ENCODE measurements at places on chromosomes 12 and 14.
A peak's percentile ranks its signal among the peaks of the same experiment; 100 is the strongest.

DNA sequence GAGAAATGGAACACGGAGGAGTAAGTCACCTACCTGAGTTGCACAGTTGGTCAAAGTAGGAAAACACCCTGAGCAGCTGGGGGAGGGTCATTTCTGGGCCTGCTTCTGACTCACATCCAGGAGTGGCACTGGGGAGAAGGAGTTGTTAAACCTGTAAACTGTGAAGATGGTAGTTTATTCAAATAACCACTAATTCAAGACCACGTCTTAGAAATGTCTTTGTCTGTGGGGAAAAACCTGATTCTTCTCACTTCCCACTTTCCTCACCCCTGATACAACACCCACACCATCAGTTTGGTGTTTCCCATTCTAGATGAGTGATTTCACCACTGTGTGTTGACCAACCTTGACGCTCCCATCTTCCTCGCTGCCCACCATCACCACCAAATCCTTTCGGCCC is 207.1 kb downstream of the ANO4 start:
- no peak for DNase-seq

DNA sequence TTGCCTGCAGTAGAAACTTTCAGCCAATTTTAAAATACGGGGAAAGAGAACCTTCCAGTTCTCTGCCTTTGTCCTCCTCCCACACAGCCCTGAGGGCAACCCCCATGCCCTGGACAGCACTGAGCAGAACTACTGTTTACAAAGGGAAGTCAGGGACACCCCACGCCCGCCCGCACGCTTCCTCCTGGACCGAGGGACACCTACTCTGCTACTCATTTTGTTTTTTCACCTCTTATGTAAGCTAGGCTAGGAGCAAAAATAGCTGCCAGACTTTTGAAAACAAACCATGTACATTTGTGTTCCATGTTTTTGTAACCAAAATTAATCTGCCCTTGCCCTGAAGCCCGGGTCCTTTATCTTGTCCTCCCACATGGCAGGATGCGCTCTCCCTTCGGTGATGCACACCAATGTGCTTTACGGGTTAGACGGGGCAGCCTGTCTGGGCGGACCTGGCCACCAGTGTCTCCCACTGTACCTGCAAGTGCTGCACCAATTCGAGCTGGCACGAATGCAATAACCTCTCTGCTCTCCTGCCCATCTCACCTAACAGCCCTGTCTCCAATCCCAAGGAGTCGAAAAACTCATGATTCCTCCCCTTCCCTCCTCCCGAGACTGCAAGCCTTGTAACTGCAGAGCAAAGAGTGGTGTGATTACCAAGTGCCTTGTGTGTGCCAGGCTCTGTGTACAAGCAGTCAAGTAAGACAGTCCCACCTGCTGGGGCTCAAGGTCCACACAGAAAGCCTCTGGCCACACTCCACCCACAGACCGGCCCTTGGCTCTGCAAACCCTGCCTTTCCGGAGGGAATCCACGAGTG is 85.2 kb downstream of the CCDC88C start:
- DNase-seq = peak; percentile 75

GRCh38 chr14:73720636-73721035 is 6.5 kb upstream of the PNMA1 start:
- DNase-seq = no peak

DNA sequence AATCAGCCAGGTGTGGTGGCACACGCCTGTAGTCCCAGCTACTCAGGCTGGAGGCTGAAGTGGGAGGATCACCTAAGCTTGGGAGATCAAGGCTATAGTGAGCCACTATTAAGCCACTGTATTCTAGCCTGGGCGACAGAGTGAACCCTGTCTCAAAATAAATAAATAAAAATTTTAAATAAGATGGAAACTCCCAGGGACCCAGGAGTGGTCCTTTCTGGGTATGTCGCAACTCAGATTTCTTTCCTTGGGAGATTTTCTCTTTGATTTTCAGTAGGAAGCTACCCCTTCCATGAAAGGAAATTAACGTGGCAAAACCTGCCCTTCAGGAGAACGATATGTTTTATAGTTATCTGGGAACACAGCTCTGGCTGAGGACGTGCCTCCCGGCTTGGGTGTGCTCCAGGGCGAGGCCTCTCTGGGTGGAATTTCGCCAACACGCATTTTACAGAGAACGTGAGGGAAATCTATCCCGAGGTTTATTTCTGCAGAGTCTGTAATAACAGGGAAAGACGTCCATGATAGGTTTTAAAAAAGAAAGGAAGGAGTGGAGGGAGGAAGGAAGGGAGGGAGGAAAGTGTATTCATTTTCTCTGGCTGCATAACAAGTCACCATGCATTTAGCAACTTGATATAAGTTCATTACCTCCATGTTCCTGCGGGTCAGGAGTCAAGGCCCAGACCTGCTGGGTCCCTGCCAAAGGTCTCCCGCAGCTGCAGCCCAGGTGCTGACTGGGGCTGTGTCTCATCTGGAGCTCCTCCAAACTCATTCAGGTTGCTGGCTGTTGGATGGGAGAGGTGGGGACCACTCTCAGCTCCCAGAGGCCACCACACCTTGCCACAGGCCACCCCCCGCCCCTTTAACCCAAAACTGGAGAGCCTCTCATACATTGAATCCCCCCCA is 80.6 kb upstream of the GSC start:
- no peak for DNase-seq

GRCh38 chr12:128754275-128754674 is 69.5 kb downstream of the SLC15A4 start:
- DNase-seq = no peak

DNA sequence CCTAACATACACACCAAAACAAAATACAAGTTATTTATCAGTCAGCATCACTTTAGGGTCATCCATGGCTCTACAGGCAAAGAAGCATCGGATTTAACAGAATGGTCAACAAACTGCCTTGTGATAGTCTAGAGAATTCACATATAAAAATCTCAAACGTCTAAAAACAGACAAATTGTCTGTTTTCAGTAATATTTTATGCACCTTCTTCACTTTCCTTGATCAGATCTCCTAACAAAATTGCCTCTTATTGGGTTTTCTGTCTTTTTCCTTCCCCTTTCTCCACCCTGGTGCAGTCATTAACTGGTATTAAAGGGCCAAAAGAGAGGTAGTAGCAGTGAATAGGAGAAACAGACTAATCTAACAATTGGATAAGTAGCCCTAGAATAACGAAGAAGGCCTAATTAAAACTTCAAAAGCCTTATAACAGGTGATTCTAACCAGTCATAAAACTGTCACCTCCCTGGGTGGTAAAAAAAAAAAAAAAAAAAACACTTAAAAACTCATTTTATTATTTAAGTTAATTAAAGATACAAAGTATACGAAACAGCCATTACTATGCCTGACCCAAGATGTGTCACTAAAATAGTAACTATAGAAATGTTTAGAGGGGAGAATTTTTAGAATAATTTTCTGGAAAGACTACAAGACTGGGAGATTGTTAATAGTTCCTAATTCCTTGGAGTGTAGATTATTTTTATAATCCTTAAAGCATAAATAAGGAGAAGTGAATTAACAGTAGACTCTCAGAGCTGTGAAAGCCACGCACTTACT is 1.5 kb downstream of the KIF21A start:
- DNase-seq = peak; percentile 38

DNA sequence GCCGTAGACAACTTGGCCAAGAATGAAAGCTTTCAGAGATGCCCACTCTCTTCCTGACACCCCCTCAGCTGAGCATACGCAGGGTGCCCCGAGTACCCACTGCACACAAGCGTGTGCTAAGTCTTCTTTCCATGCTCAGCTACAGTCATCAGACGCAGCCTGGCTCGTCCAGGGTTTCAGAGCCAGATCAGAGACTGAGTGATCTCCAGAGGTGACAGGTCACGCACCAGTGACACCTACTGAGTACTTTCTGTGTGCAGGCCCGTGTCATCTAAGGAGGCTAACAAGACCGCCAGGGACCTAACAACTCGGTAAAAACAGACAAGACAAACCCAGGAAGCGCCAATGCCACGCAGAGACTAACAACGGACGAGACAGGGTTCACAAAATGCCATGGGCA is 25.1 kb downstream of the STX2 start:
- DNase-seq = no peak

DNA sequence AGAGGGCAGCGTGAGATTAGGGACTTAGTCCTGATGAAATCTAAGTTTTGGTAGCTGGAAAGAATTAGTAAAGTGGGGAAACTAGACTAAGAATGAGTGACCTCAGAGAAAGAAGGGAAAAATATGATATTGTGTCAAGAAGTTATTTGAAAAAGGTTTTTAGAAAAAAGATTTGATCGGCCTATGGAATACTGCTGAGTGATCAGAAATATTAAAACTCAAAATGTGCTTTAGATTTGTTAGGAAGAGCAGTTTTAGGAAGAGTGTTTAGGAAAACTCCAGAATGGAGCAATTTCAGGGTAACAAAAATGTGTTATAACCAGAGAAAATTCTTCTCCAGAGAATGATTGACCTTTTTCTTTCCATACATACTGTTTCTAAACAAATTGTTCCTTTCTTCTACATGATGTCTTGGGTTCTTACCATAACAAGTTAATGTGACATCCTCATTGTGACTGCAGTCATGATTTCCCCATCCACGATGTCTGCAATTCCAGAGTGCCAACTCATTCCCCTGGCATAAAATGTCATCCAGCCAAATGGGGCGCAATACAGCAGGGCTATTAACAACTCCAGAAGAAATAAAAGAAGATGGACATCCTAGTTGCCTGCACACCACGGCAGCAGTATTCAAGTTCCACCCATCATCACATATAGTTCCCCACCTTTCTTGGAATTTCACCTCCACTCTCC is 11.8 kb downstream of the CD163L1 start:
- DNase-seq = no peak

GRCh38 chr12:65817866-65818265 is 6.4 kb upstream of the HMGA2 start:
- no peak for DNase-seq

Data from KBM-7 (cell line).